Activated naive CD4-positive, alpha-beta T cell treated with Interleukin-2 at 50 U/mL for 16 hours (primary cell): ENCODE measurements at places on chromosomes 7 and 10.

GRCh38 chr7:255038-255435, 34.9 kb upstream of the FOXL3 start:
- DNase-seq: no peak

DNA sequence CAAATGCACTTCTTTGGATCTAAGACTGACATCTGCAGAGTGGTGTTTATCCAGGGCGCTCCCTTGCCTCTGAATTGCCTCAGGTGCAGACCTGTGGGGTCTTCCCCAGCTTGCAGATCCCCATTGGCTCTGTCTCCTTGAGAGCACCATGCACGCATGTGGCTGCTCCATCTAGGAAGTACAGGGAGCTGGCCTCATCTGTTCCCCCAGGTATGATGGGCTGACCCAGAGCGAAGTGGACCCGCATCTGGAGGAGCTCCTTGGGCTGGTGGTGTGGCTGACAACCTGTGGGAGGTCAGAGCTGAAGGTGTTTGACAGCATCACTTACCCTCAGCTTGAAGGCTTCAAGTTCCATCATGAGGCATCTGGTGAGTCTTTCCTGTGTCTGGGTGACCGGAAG, 44.5 kb downstream of the WDFY4 start:
- DNase-seq: no peak

DNA sequence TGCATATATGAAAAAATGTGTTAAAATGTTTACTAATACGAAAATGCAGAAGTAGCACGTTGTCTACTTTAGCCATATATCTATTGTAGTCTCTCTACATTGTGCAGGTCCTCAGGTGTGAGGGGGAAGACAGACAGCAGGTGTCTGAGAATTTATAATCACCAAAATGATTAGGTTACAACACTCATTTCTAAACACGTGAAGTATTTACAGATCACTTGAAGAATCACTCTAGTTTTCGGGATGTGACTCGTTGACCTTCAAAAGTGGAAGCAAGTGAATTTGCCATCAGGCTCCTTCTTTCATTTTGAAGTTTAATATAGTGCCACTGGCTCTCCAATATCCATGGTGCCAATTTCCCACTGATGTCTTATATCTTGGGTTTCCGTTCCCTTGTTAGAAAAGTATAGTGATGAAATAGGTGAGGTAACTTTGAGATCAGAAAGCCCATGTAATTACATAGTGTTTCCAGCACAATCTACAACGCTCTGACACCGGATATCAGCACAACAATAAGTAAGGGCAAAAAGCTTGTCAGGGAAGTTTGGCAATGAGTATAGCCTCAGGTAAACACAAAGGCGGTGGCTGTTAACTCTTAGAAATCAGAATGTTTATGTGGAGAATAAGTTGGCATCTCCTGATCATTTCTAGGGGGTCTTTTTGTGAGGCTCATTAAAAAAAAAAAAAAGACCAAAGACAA, 57.5 kb upstream of the SP4 start:
- DNase-seq: no peak

DNA sequence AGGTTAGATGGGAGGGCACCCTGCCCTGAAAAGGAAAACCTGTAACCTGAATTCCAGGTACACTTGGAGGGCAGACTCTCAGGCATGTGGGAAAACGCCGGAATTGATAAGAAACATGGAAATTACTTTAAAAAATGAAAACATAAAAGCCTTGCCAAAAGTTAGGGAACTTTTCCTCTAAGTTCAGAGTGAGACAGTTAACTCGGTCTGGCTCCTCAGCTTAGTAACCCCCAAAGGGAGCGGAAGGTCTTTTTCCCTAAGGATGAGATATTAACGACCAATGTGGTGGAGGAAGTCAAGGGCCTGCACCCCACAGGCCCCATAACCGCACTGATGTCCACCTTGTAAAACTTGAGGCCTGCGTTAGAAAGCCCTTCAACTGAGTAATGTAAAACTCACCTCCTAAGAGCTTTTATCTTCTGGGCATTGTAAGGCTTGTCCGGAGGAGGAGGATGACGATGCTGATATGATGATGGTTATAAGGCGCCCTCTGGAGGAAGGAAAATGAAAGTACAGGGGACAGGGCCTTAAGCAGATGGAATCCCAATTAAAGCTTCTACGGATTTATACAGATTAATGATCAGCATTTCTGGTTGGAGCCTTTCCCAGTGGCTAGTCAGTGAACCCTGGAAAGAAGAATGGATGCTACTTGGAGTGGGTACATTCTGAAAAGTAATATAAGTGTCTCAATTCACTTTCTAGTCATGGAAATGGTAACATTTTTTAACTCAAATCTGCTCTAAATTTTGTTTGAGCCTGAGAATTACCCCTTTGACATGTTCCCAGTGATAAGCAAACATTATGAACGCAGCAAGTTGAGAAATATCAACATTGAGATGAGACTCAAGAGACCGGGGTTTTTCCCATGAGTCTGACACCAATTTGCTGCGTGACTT, 694 bp downstream of the COL1A2 start:
- DNase-seq: no peak

DNA sequence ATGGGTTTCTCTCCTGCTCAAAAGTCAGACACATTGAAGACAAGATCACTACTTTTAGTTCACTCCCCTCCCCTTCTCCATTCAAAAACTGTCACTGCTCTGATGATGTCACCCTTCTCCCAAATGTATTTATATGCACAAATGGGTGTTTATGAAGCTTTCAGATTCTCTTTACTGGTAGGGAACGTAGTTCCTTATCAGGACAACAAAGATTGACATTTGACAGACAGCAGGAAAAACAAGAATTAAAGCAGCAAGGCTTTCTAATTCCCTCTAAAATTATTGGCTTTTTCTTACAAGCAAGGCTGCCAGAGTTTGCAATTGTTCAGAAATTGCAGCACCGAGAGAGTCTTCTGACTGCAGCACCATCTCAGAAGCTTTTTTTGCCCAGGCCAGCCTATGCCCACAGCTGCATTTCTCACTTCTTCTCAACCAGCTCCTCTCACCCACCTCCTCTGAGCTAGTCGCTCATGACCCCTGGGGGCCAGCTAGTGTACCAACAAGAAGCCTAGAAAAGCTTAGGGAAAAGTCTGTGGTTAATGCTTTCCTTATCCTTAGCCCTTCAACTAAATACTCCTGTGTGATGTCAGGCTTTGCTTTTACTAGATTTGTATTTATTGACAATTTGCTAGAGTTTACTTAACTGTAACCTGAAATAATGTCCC, 265.1 kb downstream of the HTR7 start:
- DNase-seq: no peak

- no peak for DNase-seq
These were observed 110.6 kb downstream of the TACC2 start for GRCh38 chr10:122099562-122099961.

DNA sequence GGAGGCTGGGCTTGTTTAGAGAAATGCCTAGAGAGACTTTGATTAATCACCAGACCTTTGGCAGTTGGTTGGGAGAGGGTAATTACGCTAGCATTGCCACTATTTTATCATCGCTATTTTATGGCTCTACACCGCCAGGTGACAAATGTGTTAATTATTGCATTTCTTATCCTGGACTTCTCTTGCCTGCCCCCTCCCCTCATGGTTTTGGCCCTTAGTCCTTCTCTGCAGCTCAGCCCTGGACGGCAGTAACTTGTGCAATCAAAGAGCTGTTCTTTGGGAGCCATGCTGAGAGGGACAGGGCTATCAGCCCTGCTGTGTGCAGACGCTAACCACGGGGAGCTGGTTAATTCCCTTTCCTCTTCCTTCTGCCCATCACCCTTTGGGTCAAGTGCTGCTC, 585.0 kb downstream of the AUTS2 start:
- DNase-seq: no peak
